ENCODE measurements at places on chromosomes 12 and 14. TPM values are rescaled to one million over a fixed set of nuclear protein-coding genes. Genes with fewer than 3 reads are reported as not detected.

TMTC2 gene
- total RNA-seq = 5.7 TPM

DPPA3 gene
- not detected for total RNA-seq

RDH5 gene
- total RNA-seq = 2.8 TPM

DNA sequence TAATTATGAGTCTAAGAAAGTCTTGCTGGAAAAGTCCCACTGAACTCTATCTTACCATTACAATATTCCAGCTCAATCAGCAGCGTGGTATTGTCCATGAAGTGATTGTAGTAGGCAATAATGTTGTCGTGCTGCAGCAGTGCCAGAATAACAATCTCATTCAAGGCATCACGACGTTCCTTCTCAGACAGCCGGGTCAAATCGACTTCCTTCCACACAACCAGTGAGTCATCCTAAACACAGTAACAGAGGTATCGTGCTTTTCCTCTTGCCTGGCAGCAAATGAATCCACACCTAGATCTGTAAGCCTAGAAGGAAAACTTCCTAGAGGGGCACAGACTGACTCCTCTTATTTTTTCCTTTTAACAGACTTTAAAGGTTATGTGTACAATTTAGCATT is 2.9 kb downstream of the NEK9 start:
- DNase-seq = no peak

GRCh38 chr12:31599053-31599452 is 8.1 kb upstream of the DENND5B start:
- DNase-seq = no peak
